Uterus (tissue), 4 donors: ENCODE measurements at places on chromosomes 2 and 18.
A peak's percentile ranks its signal among the peaks of the same experiment; 100 is the strongest.

DNA sequence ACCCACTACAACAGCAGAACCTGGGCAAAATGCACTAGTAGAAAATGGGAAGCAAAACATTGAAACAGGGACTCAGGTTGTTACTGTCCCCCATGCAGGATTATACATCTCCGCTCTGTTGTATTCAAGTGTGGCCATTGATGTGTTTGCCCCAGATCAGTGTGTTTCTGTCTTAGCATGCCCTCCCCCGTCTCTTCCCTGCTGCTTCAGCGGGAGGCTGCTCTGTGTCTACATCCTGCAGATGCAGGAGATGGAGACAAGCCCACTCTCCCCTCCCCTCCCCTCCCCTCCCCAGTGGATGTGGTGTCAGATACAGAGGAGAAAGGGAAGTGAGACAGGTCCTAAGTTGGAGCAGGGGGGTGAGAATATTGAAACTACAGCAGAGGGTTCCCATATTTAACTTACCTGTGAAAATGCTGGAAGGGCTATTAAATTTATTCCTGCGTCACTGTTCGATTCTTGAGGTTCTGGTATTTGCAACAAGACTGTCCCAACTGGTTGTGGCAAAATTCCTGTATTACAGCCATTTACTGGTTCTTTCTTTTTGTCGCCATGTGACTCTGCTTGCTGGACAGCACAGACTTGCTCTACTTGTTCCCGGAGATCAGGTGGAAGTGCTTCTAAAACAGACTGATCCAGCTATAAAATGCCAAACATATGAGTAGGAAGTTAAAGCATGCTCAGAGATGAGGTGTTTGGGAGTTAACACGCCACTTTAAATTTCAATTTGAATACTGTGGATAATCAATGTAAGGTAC lies 67.0 kb downstream of the EIF5B start:
- H3K4me1 ChIP-seq = no peaks in the 10 kb centered on the region
- H3K4me3 ChIP-seq = no peak overlapping the region
- no peak for DNase-seq

GRCh38 chr18:26746826-26747475 lies 118.6 kb downstream of the AQP4 start:
- no peak for DNase-seq
- no peak overlapping the region for H3K27ac ChIP-seq
- no peaks in the 10 kb centered on the region for H3K4me1 ChIP-seq
- H3K4me3 ChIP-seq = no peak overlapping the region
- no peaks in the 10 kb centered on the region for H3K36me3 ChIP-seq

DNA sequence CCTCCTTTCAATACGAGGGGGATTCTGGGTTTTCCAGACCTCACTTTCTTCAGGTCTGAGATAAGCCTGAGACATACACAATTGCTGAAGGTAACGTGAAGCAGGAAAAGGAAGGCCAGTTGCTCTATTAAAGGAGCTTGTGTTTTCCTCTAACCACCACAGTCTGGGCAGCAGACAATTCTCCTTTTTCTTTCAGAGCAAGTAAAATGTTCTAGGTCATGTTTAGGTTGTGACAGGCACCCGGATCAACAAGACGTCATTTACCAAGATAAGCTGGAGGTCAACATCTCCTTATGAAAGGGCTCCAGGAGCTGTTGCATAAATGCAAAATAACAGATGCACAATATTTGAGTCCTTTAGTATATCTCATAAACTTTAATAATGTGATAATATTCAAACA lies 148.1 kb downstream of the SLC8A1 start:
- H3K27ac ChIP-seq = no peak overlapping the region
- no peaks in the 10 kb centered on the region for H3K4me1 ChIP-seq
- no peaks in the 10 kb centered on the region for H3K27me3 ChIP-seq
- no peak for DNase-seq

DNA sequence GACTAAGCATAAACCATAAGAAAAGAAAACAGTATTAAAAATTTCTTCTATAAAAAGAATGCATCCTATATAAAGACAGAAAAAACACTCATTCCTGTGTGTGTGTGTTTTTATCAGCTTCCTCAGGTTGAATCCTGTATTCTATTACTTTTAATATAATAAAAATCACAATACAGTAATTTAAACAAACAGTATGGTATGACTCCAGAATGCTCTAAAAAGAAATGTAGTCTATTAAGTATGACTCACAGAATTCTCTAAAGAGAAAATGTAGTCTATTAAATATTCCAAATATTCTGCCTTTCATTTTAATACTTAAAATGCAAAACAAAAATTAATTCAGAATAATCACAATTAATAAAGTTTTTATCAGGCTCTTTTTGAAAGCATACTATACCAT lies 19.8 kb downstream of the CCDC88A start:
- no peak overlapping the region for H3K27ac ChIP-seq
- no peaks in the 10 kb centered on the region for H3K36me3 ChIP-seq
- no peaks in the 10 kb centered on the region for H3K27me3 ChIP-seq
- no peak overlapping the region for H3K4me3 ChIP-seq
- no peaks in the 10 kb centered on the region for H3K4me1 ChIP-seq
- no peak for DNase-seq

DNA sequence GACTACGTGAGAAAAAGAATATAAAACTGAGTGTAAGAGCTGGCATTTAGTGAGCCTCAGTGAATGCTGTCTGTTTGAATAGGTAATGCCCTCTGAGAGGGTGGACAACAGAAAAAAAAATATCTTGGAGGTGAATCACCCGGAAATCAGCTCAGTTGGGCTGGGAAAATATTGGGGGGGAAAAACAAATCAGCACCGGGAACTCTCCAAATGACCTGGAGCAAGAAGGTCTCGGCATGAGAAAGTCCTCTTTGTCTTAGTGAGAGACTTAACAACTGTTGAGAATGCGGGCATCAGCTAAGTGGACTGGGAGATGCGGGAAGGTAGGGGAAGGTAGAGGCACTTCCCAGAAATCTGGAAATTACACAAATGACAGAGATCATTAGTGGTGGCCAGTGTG lies 109.4 kb upstream of the POU3F3 start:
- DNase-seq = no peak
- H3K4me1 ChIP-seq = no peaks in the 10 kb centered on the region
- no peaks in the 10 kb centered on the region for H3K36me3 ChIP-seq
- H3K27ac ChIP-seq = no peak overlapping the region
- H3K4me3 ChIP-seq = no peak overlapping the region

DNA sequence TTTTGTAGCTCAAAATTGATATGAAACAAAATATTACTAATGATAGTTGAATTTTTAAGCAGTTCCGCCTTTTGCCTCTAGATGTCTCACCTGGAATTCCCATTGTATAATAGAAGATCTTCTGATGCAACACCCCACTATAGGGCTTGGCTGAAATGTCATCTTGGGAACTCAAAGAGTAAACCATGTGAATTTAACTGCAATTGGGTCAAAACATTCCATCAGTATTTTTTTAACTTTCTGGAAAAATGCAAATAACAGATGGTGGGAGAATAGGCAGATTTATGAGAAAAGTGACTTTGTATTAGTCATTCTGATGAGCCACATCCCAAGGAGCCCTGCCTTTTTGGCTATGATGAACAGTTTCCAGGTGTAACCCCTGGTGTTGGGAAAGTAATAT lies 489.9 kb downstream of the NYAP2 start:
- H3K4me3 ChIP-seq = no peak overlapping the region
- H3K36me3 ChIP-seq = no peaks in the 10 kb centered on the region
- peak overlapping the region; percentile 48 for H3K27ac ChIP-seq
- H3K4me1 ChIP-seq = no peaks in the 10 kb centered on the region
- no peak for DNase-seq

GRCh38 chr18:62802523-62802922 lies 87.2 kb downstream of the PHLPP1 start:
- H3K4me3 ChIP-seq = no peak overlapping the region
- no peak overlapping the region for H3K27ac ChIP-seq
- H3K36me3 ChIP-seq = no peaks in the 10 kb centered on the region
- DNase-seq = no peak
- peaks cover 4% of the 10 kb centered on the region for H3K4me1 ChIP-seq

DNA sequence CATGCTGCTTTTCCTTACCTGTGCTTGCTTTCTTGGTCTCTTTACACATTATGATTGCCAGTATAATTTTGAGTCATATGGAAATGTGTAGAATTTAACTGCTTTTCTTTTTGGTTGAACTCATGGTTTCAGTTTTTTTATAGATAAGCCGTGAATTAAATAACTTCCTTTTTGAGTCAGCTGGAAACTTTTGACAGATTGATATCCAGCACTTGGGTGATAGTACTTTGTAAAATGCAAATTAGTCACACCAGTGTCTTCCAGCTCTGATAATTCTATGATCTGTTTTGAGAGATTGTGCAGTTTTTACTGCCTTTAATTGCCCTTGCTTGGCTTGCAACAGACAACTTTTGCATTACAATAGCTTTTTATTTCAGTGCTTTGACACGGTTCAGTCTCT lies 86.4 kb downstream of the NCOA1 start:
- no peaks in the 10 kb centered on the region for H3K4me1 ChIP-seq
- no peak overlapping the region for H3K4me3 ChIP-seq

DNA sequence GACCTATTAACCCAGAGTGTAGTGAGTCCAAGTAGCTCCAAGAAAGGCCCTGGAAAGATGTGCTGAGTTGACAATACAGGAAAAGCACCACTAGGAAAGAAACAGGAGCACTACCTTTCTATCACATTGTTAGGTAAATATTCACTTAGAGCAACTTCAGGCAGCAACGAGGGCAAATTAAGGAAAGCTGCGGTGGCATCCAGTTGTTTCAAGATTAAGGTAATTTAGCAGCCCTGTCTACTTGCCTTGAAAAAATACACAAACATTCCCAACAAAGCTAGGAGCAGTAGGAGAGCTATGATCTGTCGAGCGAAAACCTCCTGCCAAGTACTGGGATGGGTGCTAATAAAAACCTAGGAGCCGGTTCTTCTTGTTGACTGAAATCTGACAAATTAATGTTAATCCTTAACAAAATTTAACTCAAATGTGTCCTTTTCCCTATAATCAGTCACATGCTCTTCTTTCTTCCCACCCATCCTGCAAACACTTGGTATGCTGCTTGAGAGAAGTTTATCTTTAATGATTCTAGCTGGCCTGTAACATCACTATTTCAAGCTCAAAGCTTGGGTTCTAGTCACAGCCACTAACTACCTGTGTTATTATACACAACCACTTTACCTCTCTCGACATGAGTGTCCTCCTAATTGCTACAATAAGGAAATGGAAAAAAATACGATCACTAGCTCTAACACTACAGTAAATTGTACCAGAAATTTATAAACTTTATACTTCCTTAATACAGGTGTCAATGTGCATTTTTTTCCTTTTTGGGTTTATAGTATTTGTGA lies 2.0 kb downstream of the ACAA2 start:
- no peak overlapping the region for H3K27ac ChIP-seq
- DNase-seq = no peak
- H3K4me3 ChIP-seq = no peak overlapping the region
- no peaks in the 10 kb centered on the region for H3K36me3 ChIP-seq

GRCh38 chr2:211170843-211171242 lies 614.4 kb downstream of the CPS1 start:
- no peak overlapping the region for H3K4me3 ChIP-seq
- H3K27ac ChIP-seq = no peak overlapping the region
- no peaks in the 10 kb centered on the region for H3K4me1 ChIP-seq
- H3K36me3 ChIP-seq = no peaks in the 10 kb centered on the region

DNA sequence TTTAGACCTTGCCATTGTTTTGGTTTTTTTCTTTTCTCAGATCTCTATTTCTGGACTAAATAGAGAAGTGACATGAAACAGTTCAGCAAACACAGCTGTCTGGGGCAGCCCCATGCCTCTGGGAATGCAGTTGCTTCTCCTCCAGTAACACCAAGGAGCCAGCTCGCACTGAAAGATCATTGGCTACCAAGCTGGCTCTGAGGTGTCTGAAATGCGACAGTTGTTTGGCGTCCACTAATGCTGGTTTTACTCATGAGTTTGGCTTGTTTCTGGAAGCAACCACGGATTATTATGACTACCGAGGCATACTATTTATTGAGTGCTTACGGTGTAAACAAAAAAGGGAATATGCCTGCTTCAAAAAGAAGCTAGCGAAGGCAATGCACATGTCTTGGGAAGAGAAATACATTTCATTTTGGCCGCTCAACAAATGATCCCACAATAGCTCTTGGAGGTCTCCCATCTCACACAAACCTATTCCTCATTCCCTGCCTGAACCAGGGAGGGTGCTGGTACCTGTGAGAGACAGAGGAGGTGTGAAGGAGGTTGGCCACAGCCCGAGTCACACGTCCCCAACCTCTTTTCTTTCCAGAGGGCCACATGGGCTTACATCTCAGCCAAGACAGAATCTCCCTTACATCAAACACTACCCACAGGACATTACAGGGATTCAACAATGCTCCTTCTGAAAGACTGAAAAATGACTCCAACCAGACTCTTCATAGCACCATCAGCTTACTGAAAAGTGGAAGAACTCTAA lies 37.5 kb upstream of the NEB start:
- no peak overlapping the region for H3K4me3 ChIP-seq
- H3K27ac ChIP-seq = no peak overlapping the region
- no peaks in the 10 kb centered on the region for H3K36me3 ChIP-seq
- no peaks in the 10 kb centered on the region for H3K4me1 ChIP-seq

- no peak overlapping the region for H3K27ac ChIP-seq
- DNase-seq = no peak
- no peaks in the 10 kb centered on the region for H3K27me3 ChIP-seq
- H3K4me3 ChIP-seq = no peak overlapping the region
- no peaks in the 10 kb centered on the region for H3K4me1 ChIP-seq
These were observed 569.8 kb downstream of the ARHGAP15 start for GRCh38 chr2:143698888-143699570.

- no peak overlapping the region for H3K27ac ChIP-seq
- no peak for DNase-seq
- H3K27me3 ChIP-seq = no peaks in the 10 kb centered on the region
- H3K36me3 ChIP-seq = no peaks in the 10 kb centered on the region
- H3K4me3 ChIP-seq = no peak overlapping the region
These were observed 5.2 kb downstream of the ARHGAP25 start for GRCh38 chr2:68739595-68740399.

- no peaks in the 10 kb centered on the region for H3K36me3 ChIP-seq
- no peaks in the 10 kb centered on the region for H3K4me1 ChIP-seq
- no peak for DNase-seq
- no peaks in the 10 kb centered on the region for H3K27me3 ChIP-seq
These were observed 379.9 kb upstream of the DSEL start for GRCh38 chr18:67896451-67896850.

- H3K27me3 ChIP-seq = no peaks in the 10 kb centered on the region
- H3K4me3 ChIP-seq = no peak overlapping the region
- DNase-seq = peak; percentile 11
- H3K36me3 ChIP-seq = no peaks in the 10 kb centered on the region
These were observed 4.0 kb downstream of the NEU4 start for GRCh38 chr2:241812730-241813643.

DNA sequence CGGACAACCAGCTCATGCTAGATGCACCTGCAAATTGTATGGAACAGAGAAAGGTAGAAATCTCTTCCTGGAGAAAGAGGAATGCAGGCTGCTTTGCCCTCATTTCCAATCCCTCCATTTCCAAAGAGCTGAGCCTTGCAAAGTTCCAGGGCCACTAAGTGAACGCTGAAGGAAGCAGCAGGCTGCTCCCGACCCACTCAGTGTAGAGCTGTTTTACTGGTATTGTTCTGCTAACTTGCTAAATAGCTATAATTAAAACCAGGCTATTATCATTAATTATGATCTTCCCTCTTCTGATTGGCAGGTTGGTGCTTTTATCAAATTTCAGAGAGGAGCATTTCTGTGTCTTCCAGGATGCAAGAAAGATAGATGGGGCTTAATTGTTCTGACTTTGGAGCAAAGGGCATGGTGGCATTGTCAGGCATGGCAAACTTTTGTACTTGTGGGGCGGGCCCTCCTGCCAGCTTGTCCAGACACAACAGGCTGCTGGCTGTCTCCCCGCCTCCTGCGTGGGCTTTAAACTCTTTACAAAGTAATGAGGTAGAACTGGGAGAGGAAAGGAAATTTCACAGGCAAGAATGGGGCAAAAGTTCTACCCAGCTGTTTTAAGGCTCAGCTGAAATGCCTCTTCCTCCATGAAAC lies 40.2 kb downstream of the ALK start:
- H3K4me3 ChIP-seq = no peak overlapping the region
- no peaks in the 10 kb centered on the region for H3K4me1 ChIP-seq
- no peak for DNase-seq
